Midbrain (tissue), 1 donor: ENCODE measurements at places on chromosomes 1 and 21.

DNA sequence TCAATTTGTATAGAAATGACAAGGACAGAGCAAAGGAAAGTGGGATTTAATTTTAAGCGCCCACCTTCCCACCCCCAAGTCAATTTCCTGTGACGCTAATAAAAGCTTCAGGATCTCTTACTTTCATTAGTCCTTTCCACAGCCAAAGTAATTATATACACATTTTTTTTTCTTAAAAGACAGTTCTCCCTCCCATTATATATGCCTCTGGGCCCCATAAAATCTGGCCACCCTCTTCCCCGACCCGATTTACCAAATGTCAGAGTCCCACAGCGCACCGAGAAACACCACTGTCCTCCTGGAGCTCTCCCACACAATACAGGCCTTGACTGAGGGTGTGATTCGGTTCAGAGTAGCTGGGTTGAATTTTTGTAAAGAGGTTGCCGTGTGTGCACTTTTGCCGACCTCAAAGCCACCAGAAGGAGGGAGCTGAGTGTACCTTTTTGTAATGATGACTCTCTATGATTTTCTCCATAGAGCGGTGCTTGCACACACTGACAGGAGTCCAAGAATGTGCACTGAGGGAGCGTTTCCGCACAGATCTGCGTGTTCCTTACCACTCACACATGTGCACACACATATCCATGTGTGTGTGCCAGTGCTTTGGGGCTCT lies 26.2 kb upstream of the IL10 start:
- DNase-seq: no peak

DNA sequence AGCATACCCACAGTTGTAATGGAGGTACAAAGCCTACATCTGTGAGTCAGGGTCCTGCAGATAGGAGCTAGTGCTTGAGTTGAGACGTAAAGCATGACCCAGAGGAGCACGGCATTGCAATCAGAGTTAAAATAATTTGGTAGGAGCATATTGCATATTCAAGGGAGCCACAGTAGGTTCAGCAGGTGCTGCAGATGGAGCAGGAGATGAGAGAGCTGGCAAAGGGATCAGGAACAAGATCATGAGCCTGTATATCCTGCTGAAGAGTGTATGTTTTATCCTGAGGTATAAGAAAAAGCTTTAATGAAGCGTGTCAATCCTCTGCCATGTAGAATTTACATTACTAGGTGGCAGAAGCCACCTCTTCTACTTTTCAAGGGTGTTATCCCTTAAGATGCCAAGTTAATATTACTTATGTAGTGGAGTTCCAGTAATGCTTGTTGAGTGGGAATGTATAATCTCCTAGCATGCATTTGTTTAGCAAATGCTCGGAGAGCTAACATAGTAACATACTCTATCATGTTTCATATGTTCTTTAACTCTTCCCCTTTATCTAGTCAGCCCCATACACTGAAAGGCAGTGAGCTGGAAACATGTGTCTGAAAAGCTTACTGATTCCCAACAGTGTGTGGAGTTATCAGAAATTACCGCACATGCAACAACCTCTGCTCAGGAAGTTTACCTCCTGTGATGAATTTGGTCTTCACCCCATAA lies 300.3 kb downstream of the GRIK1 start:
- DNase-seq: no peak

DNA sequence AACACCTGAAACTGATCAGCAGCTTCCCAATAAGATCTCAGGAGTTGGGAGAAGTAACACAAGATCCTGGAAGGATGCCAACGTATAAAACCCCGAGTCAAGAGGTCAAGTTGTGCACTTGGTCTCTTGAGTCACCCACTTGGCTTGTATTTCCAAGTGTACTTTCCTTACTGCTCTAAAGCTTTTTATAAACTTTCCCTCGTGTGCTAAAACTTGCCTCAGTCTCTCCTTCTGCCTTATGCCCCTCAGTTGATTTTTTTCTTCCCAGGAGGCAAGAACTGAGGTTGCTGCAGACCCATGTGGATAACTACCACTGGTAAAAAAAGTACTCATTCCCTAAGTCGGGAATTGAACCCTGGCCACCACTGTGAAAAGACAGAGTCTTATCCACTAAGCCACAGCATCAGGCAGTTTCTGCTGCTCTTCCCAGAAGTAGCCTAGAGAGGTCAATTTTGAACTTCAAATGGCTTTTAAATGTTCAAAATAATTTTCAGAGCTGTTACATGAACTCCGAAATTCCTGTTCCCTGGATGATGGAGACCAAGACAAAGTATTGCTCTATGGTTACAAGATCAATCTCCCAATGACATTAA lies 28.9 kb downstream of the ITLN2 start:
- DNase-seq: no peak

DNA sequence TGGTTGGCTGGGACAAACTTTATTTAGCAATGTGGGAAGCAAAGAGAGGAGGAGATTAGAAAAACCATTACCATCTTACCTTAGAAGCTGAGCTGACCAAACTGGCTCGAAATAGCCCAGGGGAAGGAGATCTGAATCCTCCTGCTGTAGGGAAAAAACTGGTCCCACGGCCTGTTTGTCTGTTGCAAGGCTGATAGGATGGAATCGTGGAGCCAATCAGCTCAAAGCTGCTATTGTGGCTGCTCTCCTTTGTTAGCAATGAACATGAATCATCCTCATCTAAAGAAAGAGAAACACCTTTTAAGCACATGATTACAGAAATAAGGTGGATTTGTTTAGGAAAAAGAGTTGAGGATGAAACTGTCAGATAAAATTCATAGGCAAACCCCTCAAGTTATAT lies 21.5 kb downstream of the CLSPN start:
- no peak for DNase-seq

DNA sequence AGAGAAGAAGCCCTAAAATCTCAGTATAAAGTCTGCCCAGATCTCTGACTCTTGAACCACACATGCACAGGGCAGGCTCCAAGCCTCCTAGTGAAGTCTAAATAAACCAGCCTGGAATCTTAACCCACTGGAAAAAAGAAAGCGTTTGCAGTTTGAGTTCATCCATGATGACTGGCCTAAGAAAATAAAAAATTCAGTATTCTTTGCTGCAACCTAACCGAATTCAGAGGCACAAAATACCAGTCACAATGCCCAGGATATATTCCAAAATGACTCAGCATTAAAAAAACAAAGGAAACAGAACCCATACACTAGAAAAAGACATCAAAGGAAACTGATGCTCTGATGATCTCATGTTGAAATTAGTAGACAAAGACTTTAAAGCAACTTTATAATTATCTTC lies 269.2 kb downstream of the SDCCAG8 start:
- no peak for DNase-seq

GRCh38 chr1:205438213-205439158 lies 16.6 kb upstream of the LEMD1 start:
- DNase-seq: peak; percentile 79
